ENCODE measurements at places on chromosomes 2 and 18. TPM values are rescaled to one million over a fixed set of nuclear protein-coding genes. Genes with fewer than 3 reads are reported as not detected.

- DNase-seq, result no peak
Measured at GRCh38 chr2:174331595-174332216, 3.0 kb upstream of the SP9 start.

The REG3G gene
- total RNA-seq, result not detected

DNA sequence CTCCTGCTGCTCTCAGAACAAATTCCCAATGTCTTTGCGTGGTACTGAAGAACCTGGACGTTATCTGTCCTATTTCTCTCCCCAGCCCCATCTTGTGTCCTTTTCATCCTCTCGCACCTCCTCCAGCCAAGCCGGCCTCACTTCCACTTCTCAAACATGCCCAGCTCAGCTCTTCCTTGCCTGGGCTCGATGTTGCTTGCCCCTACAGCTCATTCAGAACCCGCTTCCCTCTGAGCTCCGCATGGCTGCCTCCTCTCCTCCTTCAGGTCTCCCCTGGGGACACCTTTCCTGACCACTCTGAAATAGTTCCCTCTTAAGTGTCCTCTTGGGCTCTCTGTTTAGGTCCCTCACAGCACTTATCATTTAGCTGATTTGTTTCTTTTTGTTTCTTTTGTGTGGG, 6.7 kb upstream of the SMARCAL1 start:
- DNase-seq, result no peak

The CCL20 gene
- 106 TPM for total RNA-seq

GRCh38 chr2:132715386-132716351, 45.7 kb upstream of the LYPD1 start:
- no peak for DNase-seq

GRCh38 chr2:99971326-99971900, 171.0 kb downstream of the AFF3 start:
- no peak for DNase-seq

DNA sequence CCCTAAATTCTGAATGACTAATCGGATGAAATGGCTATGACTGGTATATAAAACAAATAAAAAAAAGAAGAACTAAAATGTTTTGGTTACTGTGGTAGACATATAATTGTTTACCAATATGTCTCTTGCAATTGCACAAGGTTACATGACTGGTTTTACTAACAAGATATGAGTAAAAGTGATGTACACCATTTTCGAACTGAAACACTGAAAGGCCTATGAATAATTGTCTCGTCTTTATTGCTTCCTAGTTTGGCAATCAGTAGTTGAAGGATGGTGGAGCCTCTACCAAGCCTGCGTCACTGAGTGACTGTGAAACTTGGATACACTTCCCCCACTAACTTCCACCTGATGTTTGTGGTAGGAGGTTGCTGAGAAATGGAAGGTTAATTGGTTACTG, 16.5 kb downstream of the CDH19 start:
- DNase-seq, result no peak

The IL36G gene
- not detected for total RNA-seq

- DNase-seq, result no peak
Measured at GRCh38 chr2:218047536-218048225, 21.4 kb upstream of the RUFY4 start.

DNA sequence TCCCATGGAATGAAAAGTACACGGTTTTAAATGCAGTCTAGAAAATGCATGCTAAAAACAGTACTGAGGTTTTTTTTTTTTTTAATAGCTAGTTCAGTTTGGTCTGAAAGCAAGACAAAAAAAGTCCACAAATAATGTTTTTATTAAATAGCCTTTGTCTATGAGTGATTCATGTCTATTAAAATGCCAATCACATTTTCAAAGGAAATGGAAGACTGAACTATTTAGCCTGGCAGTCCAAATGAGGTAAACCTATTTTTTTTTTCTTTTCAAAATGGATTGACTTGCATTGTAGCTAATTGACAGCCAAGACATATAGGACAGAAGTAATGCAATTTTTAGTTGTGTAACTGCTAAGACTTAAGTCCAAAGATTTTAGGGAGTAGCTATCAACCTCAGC, 90.3 kb downstream of the LRP1B start:
- DNase-seq, result no peak

GRCh38 chr2:240208096-240208495, 67.6 kb upstream of the OTOS start:
- DNase-seq, result no peak

The MC5R gene
- not detected for total RNA-seq

DNA sequence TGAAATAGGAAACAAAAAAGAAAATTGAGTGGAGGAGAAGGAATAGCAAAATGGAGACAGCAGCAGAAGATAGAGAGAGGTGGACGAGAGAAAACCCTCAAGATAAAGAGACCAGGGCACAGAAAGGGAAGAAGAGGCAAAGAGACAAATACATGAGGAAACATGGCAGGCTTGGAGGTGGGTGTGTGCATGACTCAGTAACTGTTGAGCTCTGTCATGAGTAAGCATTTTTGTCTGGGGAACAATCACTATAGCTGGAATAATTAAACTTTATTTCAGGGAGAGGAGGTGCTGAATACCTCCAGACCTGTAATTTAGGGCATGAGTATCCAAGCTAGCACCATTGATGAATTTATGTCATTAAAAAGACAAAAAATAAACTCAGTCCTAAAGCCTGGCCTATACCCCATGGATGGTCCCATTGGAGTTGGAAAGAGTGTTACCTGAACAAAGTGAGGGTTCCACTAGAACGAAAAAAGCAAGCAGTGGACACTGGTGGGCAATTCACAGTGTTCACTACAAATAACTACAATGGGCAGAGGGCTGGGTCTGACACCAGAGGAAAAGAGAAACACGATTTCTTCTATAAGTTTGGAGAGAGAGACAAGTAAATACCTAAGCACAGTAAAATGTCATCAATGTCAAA, 145.5 kb downstream of the ADCYAP1 start:
- no peak for DNase-seq

GRCh38 chr2:4135765-4136164, 432.4 kb downstream of the DCDC2C start:
- DNase-seq, result no peak

The CKAP2L gene
- total RNA-seq, result 0.30 TPM

DNA sequence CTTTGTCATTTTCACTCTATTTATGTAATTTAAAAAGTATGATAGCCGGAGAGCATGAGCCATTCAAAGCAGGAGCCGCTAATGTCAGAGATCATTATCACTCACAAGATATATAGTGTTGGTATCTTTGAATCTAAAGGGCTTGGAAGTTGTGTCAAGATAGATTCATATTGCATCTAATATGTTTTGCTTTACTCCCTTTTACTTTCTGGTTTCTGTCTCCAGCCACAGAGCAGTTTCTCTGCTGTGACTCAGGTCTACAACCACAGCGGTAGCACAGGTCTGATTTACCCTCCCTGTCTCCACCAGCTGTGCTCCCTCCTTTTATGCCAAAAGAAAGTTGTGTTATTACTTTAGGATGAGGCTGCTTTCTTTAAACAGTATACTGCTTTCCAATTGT, 424.0 kb downstream of the ARHGAP15 start:
- no peak for DNase-seq

DNA sequence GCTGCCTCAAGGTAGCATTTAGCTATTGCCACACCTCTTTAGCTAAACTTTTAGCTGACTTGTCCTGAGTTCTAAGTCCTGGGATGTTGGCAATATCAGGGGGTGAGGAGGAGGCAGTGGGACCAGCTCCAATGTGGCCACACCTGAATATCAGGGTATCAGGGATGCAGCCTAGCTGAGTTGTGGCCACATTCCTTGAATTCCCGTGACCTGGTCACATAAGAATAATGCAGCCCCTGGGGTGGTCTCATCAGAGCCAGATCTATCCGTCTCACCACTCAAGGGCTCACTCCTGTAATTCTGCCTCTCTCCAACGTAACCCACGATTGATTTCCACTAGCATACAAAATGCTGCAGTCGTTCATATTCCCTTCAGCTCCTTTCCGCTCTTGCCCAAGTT, 11.6 kb upstream of the TAF1B start:
- no peak for DNase-seq

The WDR43 gene
- total RNA-seq, result 17.9 TPM

The IL36A gene
- total RNA-seq, result not detected

DNA sequence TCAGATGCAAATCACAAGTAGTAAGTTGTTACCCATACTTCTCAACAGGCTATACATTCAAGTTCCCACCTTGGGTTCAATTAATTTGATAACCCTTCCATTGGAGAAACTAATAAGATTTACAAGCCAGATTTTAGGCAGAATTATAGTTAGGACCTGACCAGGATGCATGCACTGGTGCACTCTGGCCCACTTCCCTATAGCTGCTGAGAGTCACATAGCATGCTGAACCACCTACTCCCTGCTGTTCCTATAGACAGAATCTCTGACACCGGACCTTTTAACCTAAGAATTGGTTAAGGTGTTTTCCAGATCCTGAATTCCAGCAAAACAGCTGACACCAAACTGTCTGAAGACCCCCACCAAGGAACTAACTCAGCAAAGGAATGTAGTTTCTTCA, 26.2 kb downstream of the FAM210A start:
- no peak for DNase-seq

DNA sequence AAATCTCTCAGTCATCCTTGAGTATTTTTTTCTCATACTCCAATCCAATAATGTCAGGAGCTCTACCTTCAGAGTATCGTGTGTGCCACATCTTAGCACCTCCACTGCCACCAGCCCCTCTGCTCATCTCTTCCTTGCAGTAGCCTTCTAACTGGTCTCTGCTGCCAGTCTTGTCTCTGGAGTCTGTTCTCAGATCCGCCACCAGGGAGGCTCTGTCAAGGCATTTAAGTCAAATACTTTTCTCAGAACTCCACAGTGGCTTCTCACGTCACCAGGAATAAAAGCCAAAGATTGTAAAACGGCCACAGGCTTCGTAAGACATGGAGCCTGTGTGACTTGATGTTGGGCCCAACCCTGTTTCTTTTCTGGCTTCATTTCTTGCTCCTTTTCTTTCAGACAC, 7.1 kb downstream of the UNC50 start:
- DNase-seq, result no peak

DNA sequence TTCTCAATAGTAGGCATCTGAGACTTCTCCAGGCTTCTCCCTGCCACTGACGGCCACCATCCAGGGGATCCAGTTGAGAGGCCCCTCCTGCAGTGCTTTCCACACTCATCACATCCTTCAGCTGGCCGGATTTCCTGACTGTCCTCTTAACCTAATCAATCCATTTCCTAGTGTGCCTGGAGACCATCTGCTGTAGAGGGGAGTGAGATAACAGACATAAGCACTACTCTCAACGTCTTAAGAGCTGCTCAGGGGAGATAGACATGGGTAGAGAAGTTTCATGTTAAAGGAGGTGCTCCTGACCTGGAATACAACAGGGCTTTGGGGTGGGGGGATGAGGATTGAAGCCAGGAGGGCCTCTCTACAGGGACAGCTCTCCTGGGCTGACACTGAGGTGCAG, 14.2 kb downstream of the SPR start:
- no peak for DNase-seq

- DNase-seq, result peak; percentile 17
Measured at GRCh38 chr2:240388471-240389301, 46.8 kb upstream of the GPC1 start.

The ARHGAP25 gene
- 9.8 TPM for total RNA-seq

DNA sequence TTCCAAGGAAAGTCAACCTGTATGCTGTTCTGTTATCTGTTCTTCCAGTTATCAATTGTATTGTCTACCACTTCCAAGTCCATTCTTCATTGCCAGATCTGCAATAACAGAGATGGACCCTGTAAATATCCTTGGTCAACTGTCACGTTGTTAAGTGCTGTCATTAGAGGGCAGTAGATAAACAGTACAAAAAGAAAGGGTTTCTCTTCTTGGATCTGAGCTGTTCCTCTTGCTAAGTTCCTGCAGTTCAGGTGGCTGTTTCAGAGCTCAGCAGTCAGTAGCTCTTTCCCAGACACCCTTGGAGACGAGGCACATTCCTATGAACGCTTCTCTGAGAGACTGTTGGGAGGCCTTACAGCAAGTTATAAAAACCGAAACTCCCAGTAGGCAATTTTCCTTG, 957.1 kb upstream of the CHAC2 start:
- DNase-seq, result no peak

DNA sequence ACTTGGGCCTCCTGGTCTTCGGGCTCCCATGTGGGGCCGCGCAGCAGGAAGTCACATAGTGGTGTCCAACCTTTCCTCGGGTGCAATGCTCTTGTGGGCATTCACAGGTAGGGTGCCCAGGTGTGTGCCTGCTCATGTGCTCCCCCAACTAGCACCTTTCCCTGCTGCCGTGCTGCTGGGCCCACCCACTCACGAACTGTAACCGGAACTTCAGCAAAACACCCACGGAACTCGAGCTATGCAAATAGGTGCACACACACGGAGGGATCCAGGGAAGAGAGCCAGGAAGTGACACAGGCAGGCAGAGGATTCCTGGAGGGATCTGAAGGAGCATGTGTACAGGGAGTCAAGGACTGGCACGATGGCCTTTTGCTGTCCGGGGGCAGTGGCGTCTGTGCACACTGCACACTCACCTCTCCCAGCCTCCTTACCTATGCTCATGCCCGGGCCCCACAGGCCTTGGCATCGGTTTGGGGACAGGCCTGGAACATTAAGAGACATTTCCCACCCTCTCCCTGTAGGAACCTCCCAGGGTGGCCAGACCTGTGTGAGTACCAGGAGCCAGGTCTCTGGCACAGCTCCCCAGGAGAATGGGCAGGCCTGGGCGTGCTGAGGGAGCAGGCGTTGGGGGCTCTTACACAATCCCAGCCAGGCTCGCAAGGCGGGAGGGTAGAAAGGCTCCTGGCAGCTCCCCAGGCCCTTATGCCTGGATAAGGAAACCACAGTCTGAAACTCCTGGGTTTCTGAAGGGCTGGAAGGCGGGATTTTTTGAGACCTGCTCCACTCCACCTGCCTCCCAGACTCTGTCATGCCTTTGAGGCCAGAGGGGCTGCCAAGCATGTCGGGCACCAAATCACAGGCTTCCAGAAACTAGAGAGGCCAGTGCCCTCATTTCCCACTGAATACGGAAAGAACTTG, 6.6 kb upstream of the PTMA start:
- peak; percentile 75 for DNase-seq

The ANKRD30BL gene
- not detected for total RNA-seq

DNA sequence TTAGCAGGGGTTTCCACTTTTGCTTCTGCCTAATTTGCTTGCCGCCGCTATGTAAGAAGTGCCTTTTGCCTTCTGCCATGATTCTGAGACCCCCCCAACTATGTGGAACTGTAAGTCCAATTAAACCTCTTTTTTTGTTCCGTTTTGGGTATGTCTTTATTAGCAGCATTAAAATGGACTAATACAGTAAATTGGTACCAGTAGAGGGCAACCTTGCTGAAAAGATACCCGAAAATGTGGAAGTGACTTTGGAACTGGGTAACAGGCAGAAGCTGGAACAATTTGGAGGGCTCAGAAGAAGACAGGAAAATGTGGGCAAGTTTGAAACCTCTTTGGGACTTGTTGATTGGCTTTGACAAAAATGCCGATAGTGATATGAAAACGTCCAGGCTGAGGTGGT, 216.1 kb upstream of the FSIP2 start:
- no peak for DNase-seq

DNA sequence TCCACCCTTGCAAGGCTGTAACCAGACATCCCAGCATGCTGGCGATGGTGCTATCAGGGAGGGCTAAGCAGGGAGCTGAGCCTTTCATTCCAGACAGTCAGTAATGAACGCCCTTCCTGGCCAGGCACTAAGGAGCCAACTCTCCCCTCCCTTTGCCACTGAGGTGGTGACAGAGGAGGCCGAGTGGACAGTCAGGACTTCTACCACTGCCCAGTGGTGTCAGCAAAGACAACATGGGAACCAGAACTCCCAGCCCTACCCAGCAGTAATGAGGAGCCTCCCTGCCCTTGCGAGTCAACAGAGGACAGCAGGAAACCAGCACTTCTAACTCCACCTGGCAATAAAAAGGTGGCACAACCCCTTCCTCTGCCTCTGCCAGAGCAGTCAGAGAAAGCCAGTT, 68.6 kb downstream of the ZAP70 start:
- DNase-seq, result no peak

The SH3RF3 gene
- 1.0 TPM for total RNA-seq
